ENCODE measurements at places on chromosomes 5 and 9. TPM values are rescaled to one million over a fixed set of nuclear protein-coding genes. Genes with fewer than 3 reads are reported as not detected.

- DNase-seq, result no peak
Observed at GRCh38 chr9:108056805-108057386, 567.3 kb upstream of the KLF4 start.

DNA sequence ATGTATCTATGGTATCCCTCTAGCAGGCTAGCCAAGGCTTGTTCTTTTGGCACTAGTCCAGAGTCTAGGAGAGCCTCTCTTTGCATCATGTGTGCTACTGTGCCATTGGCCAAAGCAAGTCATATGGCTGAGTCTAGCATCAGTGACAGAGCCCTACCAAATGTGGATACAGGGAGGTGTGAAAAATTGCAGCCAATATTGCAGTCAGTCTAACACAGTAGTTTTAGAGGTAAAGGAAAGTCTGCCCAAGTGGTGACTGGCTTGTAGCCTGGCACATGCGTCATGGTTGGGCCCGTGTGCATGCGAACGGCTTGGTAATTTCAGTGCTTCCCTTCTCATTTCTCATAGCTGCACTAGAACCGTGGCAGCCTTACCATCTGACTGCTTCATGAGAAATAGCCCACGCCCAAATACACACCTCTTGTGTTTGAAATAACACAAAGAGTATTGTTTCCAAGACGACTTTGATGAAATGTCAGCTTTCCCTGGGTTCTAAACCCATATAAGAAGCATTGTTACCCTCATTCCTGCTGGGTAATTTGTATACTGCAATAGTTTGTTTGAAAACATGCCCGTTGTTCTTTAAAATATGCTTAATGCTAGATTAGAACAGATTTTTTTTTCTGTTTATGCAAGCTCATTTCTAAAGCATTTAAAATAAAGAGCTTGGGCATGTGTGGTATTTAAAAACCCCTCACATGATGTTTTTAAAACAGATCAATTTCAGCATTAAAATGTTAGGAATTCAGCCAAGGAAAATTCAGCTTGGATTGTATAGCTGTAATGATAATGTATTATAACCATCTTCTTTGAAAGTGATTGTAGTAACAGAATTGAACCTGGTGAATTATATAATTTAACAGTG, 113.2 kb downstream of the TLE4 start:
- no peak for DNase-seq

DNA sequence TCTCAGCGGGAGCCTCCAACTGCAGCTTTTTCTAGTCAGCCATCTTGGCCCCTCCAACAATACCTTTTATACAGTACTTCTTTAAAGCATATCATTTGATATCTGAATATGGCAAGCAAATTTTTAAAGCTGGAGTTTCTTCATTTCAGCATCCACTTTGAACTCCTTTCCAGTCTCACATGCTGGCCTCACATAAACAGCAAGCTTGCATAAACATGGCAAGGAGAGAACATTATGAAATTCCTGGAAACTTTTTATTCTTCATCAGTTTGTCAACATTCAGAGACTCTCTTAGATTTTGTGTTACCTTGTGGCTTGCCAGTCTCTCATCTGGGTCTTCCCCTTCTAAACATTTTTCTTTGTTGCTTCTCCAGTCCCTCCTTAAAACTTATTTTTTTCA, 745.3 kb downstream of the NR2F1-AS1 start:
- no peak for DNase-seq

DNA sequence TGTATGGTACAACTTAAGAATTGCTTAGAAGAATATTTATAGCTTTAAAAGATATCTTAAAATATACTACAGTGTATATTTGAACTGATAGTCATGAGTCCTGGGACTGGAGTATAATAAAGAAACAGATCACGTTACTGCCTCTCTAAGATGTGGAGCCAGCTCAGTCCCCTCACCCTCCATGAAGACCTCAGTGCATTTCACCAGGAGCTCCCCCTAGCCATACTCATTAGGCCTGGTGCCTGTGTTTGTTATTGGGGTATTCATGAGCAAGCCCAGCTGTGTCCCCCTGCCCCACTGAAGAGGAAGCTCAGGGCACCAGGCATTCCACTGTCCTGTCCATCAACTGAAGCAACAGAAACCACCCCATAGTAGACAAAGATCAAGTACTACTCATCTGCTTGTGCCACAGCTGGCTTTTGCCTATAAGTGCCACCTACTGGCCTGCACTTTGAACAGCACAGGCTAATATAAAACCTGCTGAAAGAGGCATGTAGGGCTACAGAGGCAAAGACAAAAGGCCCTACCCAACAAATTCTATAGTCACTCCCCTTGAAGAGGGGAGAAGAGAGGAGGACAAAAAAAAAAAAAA, 850.2 kb upstream of the NUDT12 start:
- no peak for DNase-seq

- DNase-seq, result no peak
Observed at GRCh38 chr9:129669141-129669718, 3.8 kb downstream of the PRRX2 start.

GRCh38 chr9:76658510-76659231, 105.6 kb upstream of the PCA3 start:
- DNase-seq, result peak; percentile 53

GRCh38 chr5:56088431-56088949, 93.7 kb upstream of the IL6ST start:
- no peak for DNase-seq

DNA sequence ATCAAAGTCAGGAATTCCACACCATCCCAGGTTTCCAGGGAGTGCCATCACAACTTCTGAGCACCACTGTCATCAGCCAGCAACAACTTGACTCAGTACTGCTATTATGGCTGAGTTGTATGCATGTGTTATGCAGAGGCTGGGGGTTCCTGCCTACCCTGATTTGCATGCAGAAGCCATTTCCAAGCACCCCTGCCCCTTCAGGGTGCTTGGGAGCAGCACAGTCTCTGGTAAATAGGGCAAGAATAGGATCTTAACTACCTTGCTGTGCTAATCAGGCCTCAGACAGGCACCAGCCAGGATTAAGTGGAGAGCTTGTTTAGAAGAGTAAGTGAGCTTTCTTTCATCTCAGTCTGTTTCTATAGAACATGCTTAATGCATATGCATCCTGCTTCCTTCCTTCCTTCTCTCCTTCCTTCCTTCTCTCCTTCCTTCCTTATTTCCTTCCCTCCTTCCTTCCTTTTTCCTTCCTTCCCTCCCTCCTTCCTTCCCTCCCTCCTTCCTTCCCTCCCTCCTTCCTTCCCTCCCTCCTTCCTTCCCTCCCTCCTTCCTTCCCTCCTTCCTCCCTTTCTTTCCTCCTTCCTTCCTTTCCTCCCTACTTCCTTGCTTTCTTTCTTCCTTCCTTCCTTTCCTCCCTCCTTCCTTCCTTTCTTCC, 175.7 kb downstream of the FRMD3 start:
- no peak for DNase-seq

GRCh38 chr9:130226112-130226511, 39.4 kb upstream of the HMCN2 start:
- DNase-seq, result no peak

DNA sequence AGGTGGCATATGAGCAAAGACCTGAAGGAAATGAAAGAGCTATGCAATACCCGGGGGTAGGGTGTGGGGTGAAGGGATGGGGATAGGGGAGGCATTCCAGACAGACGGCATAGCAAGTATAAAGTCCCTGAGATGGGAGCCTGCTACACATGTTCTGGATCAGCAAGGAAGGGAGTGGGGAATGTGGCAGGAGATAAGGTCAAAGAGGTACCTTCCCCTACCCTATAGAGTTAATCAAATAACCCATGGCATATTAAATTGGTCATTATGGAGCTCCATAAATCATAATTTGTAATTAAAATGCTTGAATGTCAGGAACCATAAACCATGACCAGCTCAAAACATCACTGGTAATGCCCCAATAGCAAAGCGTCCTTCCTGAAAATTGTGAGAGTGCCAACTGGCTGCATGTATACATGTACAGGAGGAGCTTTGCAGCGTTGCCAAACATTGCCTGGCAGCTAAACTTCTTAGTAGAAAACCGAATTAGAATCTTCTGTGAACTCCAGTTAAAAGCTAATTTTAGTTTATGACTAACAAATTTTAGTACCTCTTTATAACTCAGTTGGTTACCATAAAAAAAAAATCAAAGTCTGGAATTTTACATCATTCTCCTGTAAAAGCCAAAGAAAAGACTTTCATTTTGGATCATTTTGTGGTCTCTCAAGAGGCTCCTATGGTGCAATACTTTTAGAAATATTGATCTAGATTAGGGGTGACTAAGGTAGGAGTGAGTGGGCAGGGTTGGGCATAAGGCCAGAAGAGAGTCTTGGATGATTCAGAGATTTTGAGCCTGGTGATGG, 4.7 kb downstream of the DNAI1 start:
- DNase-seq, result no peak

DNA sequence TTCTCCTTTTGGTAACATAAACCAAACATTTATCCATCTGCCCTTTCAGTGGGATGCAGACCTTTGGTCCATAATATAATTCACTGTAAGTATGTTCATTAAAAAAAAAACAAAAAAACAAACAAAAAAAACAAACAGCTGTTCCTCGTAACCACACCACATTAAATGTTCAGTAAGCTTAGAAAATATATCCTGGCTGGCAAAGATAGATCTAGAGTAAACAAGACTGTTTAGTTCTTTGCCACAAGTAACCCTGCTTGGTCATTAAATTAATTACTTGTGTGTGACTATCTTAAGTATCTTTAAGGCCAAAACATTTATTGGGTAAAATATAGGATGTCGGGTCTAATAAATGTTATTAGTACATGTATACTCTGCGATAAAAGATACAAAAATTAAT, 1717.1 kb downstream of the EFNA5 start:
- DNase-seq, result no peak

- peak; percentile 18 for DNase-seq
Observed at GRCh38 chr5:74766418-74766848, 484 bp downstream of the GFM2 start.

Gene RIC1
- total RNA-seq, result 13.5 TPM

Gene LRRC19
- not detected for total RNA-seq

Gene GABRA6
- total RNA-seq, result not detected

Gene GOLM1
- 39.9 TPM for total RNA-seq

Gene PCDHGA8
- not detected for total RNA-seq

Gene PCDHB2
- 17.6 TPM for total RNA-seq
